ENCODE measurements at places on chromosomes 3 and 15.

DNA sequence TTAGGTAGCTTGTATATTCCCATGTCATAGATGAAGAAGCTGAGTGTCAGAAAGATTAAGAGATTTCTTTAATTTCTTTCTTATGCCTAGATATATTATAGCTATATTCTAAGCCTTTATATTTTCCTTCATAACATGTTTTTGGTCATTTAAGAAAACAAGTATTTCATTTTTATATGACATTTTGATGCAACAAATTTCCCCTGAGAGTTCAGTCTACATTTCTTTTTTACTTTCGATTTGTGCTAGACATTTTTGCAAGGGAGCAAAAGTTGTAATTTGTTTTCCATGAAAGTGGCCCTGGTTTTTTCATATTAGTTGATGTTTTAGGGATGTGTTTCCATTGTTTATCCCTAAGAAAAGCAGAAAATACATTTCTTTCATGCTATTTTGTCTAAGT, 344.9 kb downstream of the NLGN1 start:
- DNase-seq = no peak

GRCh38 chr3:183296944-183297343, 43.9 kb downstream of the B3GNT5 start:
- no peak for DNase-seq

- no peak for DNase-seq
Measured at GRCh38 chr15:77974098-77974414, 103.5 kb downstream of the TBC1D2B start.

GRCh38 chr3:2921903-2922302, 188.3 kb downstream of the IL5RA start:
- peak; percentile 2 for DNase-seq

- DNase-seq = no peak
Measured at GRCh38 chr3:100591411-100591810, 18.0 kb upstream of the ADGRG7 start.

DNA sequence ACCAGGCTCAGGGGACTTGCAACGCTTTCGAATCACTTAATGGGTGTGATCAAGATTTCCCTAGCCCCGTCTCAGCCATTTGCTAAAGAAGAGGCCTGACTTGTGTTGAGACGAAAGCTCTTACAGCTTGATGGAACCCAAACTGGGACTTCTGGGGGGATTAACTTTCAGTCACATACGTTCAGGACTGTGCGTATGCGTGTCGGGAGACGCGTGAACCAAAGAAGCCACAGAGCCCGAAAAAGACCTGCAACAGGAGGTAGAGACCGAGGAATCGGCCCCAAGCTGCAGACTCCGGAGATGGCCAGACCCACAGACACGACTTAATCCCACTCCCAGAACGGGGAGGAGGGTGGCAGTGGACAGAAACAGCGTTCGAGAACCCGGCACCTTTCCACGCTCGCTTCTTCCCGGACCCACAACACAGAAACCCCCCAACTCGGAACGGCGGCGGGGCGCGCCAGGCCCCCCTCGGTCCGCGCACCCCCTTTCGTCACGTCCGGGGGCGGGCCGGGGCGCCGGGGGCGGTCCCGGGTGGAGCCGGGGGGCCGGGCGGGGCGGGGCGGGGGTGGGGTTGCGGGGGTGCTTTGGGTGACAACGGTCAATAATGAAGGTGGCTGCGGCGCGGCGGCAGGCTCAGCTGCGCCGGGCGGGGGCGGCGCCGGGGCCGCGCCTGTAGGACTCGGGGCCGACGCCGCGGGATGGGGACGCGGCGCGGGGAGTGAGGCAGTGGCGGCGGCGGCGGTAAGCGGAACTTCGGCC, at the start of gene ATP11B:
ATP11B (plus strand) TSS at position 604 of the 762 bp plus-strand sequence. CDS start 256 bp downstream, outside the sequence.
- peak; percentile 49 for DNase-seq

GRCh38 chr15:60003243-60004008, 685 bp upstream of the FOXB1 start:
- DNase-seq = no peak
